ENCODE measurements at places on chromosomes 5 and 9.

GRCh38 chr9:124776954-124777648 is at the start of gene OLFML2A:
Gene OLFML2A, plus strand, starts transcription at chr9:124777133. Its CDS starts 138 bp downstream, at chr9:124777271.
- DNase-seq: peak; percentile 57

- DNase-seq: no peak
Observed at GRCh38 chr9:80127920-80128319, 556.2 kb downstream of the TLE4 start.

GRCh38 chr5:151213803-151214613 is 9.9 kb downstream of the CCDC69 start:
- no peak for DNase-seq

DNA sequence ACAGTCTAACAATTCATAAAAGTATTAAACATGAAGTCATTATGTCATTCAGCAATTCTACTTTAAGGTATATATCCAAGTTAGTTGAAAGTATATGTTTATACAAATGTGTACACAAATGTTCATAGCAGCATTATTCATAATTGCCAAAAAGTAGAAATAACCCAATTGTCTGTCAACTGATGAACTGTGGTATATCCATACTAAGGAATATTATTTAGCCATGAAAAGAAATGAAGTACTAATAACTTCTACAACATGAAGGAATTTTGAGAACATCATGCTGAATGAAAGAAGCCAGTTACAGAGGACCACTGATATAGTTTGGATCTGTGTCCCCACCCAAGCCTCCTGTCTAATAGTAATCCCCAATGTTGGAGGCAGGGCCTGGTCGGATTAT is 224.3 kb downstream of the SPATA31D1 start:
- no peak for DNase-seq

GRCh38 chr5:87755360-87755759 is 342.6 kb upstream of the CCNH start:
- DNase-seq: no peak

GRCh38 chr5:68576805-68577204 is 361.2 kb downstream of the PIK3R1 start:
- no peak for DNase-seq

- DNase-seq: no peak
Observed at GRCh38 chr9:96599298-96599697, 20.3 kb downstream of the CDC14B start.

DNA sequence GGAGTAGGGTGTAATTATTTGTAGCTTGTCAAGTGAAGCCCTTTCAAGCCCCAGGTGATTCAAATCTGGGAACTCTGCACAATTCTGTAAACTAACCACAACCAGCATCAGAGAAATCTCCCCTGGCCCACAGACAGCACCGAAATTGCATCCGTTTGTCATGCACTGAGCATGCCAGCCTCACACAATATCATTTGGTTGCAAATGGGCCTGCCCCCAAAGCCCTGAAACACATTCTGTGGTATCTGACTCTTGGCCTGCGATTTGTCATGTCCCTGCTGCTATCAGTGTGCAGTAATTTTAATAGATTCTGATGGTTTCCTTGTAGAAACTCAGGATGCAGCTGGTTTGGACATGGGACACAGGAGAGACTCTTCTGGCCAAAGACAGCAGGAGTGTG is 35.3 kb downstream of the SNX24 start:
- DNase-seq: no peak

GRCh38 chr9:91036356-91036755 is 234.7 kb downstream of the SYK start:
- no peak for DNase-seq

DNA sequence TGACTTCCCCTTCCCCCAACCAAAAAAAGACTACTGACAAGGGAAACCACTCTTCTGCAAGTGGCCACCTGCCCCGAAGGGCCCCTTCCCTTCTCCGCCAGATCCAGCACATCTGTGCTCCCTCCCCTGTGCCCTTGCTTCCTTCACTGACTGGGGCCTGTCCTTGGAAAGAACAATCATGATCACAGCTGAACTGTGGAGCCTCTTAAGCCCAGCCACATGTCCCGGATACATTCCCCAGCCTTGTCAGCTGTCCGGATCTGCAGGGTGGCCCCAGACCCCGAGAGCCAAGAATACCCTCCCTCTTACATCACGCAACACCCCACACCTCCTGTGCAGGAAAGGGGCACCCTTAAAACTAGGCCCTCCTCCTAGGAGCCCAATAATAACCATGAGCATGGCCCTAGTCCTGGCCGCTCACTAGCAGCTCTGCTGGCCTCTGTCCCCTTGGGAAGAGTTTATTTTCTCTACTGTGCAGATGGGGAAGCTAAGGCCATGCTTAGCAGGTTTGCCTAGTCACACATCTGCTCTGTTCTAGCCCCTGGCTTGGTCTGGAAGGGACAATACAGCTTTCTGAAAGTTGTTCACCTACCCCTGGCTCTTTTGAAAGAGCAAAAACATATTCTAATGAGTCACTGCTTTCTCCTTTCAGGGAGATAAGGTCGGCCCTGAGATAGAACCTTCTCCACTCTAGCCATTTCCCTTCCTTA is 3.8 kb downstream of the SPRY4 start:
- DNase-seq: no peak

GRCh38 chr5:181204826-181205760 is at the start of gene TRIM7:
Gene TRIM7, minus strand, starts transcription at chr5:181205196. Its CDS starts 86 bp downstream, at chr5:181205110.
- no peak for DNase-seq

DNA sequence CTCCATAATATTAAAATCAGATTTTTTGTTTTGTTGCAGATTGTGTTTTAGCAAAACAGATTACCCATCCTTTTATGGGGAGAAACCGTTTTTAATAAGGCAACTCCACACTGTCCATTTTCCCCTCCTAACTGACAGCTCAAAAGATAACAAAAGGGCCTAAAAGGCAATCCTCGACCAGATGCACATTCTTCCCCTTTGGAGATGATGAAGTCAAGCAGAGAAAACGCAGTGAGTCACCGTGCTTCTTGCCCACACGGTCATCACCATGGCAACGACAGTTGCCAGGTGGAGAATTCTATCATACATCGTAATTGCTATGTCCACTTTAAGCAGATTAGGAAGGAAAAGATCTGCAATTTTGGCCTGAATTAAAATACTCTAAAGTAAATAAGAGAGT is 96.4 kb downstream of the DIRAS2 start:
- DNase-seq: no peak

- no peak for DNase-seq
Observed at GRCh38 chr5:62418462-62419076, 6.0 kb downstream of the IPO11 start.

DNA sequence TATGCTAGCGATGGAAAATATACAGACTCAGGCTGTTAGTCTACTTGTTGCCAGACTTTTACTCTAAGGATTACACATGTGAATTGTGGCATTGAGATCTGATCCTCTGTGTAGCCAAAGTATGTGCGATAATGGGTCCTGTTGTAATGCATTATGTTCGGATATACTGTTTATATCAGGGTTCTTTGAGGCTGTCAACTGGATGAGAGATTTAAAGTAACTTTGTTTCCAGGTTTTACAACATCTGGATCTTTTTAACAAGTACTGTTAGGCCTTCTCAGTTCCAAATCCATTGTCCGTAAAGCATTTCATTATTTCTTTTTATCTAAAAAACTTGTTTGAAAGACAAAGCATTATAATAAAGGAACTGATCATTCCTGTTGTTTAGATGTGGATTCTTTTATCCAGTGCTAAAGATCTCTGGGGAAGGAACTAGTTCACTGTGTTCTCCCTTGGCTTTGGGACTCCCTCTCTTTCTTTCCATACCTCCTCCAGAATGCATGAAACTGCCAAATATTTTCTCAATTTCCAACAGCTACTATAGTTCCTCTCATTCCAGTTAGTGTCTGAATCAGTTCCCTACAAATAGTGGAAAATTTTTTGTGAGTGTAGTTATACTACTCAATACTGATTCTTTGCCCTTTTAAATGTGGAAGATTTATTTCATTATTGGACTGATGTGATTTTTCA is 68.8 kb downstream of the HACD4 start:
- DNase-seq: no peak

DNA sequence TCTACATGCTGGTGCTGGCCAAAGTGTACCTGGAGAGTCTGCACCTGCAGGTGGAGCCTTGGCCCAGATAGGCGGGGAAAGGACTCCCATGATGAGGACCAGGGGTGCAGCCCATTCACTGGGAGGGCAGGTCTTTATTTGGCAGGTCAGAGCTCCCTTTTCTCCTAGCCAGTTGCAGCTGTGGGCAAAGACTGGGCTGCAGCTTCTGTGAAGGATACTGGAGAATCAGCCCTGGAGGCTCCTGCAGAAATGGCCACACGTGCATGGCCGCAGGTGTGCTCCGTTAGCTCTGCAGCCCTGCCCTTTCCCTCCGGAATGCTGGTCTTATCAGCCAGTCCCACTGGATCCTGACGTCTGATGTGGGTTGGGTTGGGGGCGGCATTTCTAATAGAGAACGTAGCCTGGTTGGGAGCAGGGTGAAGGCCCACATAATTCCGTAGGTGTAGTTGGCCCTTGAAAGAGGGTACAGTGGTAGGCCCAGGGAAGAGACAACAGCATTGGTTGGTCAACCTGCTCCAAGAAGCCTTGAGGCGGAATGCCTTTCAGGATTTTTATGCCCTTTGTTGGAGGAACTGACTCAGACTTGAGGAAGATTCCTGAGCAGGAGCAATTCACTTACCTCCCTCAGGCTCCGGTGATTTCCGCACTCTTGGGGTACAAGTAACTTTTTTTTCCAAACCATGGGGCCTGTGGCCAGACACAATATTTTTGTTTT is 22.0 kb upstream of the TIFAB start:
- no peak for DNase-seq

GRCh38 chr9:8863886-8864544 is 1064.4 kb upstream of the DMAC1 start:
- DNase-seq: no peak

- no peak for DNase-seq
Observed at GRCh38 chr9:127826253-127826913, 23.7 kb downstream of the FPGS start.

DNA sequence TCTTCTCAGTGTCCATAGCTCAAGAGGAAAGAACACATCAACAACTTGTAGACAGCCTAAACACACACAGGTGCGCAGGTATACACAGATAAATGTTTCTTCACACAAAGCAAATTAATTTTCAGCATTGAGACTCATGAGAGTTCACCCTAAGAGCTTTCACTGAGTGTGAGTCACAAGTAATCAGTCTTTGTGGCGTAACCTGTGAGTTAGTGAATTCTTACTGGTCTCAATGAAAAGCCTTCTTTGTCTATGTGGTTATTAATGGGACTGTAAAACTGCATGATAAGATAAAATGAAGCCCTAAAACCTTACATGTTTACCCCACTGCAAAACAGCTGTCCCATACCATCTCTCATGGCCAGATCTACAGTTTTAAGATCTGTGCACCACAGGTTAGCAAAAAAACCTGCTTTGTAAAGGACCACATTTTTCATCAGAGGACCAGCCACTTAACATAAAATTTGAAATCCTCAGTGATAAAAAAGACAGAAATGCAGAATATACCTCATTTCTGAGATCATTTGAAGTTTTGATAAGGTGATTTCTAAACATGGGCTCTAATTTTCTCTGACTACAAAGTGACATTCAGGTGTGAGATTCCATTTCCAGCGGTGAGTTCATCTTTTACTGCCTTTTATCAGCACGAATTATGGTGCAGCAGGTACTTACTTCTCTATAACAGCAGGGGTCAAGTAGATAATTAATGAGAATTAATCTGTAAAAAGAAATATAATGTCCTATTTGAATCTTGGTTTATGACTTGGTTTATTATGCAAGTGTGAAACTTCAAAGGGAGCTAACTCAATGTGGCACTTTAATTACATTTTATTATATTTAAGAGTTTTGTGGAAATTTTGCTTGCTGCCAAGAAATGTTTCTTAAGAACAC is 335.7 kb upstream of the PIK3R1 start:
- DNase-seq: no peak

GRCh38 chr5:14706615-14707021 is 42.1 kb downstream of the OTULIN start:
- no peak for DNase-seq

DNA sequence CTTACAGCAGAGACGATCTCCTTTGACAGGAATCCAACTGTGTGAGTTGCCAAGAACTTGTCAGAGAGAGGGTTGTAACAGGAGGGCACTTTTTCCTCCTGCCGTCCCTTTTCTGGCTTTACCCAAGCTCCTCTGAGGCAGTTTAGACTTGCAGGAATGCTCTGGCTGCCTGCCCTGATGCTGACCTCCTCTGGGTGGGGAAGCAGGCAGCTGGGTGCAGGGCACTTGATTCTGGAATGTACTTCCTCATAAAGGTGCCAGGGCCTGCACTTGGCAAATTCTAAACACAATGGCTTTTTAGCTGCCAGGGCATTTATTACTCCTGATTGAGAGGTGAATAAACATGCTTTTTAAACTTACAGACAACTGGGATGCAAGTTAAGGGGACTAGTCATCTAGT is 190.4 kb downstream of the EPB41L4A start:
- DNase-seq: no peak

DNA sequence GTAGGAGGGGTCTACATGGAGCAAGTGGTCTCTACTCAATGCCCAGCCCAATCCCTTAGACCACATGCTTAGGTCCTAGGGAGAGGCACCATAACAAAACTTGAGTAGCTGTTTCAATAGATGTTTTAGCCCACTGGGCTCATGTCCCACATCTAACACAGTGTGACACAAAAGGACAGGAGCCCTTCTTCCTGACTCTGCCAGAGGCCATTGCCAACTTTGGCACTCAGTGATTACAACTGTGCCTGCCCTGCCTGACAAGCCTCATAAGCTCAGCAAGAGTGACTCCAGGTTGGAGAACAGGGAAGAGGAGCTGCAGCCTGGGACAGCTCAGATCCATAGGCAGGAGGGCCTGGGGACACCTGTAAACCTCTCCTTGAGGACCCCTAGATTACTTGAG is 230.8 kb downstream of the ENC1 start:
- no peak for DNase-seq

DNA sequence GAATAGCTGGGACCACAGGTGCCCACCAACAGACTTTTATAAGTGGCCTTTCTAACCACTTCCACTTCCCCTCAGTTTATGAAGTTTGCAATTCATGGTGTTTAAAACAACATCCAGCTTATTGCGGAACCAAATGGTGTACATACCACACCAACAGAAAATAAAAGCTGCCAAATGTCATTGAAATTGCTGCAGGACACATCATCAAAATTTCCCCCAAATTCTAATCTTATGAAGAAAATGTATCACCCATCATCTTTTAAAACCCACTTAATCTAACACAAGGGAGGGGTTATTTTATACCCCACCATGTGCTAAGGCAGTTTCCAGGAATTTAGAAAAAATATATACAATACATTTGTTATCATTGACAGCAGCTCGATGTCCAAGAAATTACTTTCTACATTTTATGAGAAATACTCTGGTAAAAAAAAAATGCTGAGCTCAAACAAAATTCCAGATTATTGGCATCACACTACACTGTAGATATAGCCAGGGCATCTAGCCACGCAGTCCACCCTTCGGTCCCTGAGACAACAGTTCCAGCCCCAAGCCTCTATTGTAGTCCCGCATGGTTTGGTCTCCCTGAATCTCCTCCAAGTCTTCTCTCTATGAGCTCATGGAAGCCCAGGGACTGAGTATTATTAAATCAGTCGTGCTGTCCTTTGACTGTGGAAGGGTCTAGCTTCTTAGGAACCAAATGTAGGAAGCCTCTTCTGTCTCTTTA is 372.8 kb upstream of the SLC30A5 start:
- no peak for DNase-seq

GRCh38 chr5:17118631-17119030 is 98.8 kb upstream of the BASP1 start:
- DNase-seq: peak; percentile 24

GRCh38 chr5:57069115-57069835 is 104.6 kb upstream of the GPBP1 start:
- DNase-seq: no peak
